ENCODE measurements at places on chromosomes 6 and 20.

DNA sequence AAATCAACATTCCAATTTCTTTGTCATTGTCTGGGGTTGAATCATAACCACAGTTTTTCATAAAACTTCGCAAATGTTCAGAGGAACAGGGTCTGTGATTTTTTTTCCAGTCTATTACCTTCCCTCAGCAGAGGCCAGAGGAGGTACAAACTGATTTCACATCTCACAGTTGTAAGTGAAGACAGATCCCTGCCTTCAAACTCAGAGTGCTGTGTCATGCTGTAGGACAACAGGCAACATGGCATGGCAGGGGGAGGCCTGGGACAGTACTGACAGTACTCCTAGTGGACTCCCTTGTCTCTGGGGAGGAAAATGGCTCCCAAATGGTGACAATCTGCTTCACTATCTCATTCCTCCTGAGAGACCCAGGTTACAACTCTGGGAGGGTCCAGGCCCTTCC, 308.6 kb downstream of the CDC5L start:
- DNase-seq, result no peak

- DNase-seq, result no peak
Observed at GRCh38 chr6:87661016-87661415, 41.0 kb downstream of the AKIRIN2 start.

- no peak for DNase-seq
Observed at GRCh38 chr6:159533568-159533967, 159.5 kb downstream of the SOD2 start.

GRCh38 chr6:117550618-117551242, 51.6 kb downstream of the GOPC start:
- no peak for DNase-seq

DNA sequence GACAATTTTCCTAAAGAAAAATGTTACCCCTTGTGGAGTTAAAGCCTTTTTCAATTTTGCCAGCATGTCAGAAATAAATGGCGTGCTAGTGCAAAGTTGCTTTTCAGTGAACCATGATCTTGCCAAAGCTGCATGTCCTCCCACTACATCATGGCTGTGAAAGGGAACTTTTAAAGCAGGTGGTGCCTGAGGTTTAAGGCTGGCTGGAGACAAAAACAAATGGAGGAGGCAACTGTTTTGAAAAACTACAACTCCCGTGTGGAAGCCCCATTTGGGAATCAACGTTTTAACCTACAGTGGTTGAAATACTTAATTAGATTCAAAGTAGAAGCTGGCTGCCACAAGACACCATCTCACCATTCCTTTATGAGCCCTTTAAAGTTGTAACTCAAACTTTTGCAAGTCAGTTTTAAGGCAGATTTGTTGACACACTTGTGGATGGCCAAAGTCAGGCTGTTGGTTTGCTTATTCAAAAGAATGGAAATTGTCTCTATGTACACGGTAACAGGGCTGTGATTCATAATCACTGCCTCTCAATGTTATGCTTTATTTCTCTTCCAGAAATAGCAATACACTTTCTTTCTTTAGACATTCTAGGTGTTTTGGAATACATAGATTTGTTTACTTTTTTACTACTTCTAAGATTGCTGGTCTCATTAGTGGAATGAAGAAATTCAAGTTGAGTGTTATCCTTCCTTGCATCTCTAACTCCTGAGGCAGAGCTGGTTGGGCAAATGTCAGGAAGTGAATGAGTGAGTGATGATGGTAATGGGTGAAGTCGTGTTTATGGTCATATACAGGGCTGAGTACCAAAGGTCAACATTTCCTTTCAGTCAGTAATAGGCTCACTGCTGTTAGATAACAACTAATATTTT, 196.4 kb upstream of the GMDS start:
- DNase-seq, result no peak

GRCh38 chr20:62505337-62506045, 29.7 kb upstream of the GATA5 start:
- no peak for DNase-seq

DNA sequence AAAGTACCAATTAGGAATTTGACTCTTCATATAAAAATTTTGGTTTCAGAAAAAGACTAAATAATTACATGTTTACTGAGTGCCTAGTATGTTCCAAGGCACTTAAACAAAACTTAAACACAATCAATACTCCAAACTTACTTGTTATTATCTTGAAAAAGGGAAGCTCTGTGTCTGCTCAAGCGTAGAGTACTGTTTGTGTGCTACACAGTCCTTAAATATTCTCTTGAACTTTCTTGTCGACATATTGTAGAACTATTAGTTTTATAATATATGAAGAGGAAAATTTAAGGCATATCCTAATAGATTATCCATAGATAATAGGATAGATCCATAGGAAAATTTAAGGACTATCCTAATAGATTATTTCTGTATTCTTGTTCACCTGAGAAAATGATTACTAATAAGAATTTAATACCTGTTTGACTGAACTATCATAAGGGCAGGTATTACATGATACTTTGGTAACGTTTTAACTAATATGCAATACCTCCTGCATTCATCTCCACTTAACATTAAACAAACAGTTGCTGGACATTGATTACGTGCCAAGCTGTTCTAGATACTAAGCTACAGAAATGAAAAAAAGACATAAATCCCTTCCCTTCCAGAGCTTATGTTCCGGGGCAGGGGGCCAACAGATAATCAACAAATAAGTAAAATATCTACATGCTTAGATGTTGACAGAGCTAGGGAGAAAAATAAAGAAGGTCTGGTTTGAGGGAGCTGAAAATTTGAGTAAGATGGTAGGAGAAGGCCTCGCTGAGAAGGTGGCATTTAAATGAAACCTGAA, 115.2 kb upstream of the BCLAF1 start:
- DNase-seq, result no peak

DNA sequence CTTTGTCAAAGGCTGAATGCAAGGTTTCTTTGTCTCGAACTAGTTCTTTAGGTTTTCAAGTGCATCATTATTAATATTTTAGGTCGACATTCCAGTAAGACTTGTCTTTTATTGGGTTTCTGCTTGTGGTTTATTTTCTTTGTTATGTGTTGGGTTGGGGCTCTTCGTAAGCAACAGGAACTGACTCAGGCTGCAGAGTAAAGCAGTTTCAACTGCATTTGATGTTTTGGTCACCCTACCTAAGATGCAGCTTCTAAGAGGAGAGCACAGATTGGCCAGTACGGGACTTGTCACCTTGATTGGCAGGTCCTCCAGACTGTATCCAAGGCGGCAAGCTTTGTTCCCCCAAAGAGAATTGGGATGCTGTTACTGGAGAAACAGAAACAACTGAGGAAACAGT, 149.5 kb upstream of the SULF2 start:
- no peak for DNase-seq

DNA sequence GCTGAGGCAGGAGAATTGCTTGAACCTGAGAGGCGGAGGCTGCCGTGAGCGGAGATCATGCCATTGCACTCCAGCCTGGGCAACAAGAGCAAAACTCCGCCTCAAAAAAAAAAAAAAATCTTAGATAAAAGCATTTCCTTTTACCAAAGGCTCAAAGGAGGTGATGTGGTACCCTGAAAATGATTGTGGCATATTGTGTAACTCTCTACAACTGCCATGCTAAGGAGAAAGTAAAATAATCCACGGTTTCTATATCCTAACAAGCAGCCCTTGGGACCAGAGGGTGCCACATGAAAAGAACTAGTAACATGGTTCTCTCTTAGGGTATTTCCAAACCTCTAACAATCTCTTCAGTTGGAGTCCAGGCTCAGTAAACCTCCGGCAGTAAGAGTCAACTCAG, 38.8 kb upstream of the SLA2 start:
- no peak for DNase-seq

DNA sequence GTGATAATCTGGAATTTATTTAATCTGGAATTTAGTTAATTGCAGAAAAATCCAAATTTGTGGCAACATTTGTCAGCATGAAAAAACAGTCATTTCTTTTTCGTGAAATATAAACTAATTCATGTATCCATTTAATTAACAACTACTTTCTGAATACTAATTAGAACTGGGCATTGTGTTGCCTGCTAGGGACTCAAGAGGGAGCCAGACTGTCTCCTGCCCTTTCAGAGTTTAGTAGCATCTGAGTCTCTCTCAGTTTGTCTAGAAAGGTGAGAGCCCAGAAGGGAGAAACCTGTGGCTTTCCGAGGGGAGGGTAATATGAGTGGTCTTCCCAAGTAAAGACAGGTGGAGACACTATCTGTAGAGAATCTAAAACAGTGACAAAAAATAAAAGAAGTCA, 210.9 kb upstream of the HDDC2 start:
- no peak for DNase-seq

DNA sequence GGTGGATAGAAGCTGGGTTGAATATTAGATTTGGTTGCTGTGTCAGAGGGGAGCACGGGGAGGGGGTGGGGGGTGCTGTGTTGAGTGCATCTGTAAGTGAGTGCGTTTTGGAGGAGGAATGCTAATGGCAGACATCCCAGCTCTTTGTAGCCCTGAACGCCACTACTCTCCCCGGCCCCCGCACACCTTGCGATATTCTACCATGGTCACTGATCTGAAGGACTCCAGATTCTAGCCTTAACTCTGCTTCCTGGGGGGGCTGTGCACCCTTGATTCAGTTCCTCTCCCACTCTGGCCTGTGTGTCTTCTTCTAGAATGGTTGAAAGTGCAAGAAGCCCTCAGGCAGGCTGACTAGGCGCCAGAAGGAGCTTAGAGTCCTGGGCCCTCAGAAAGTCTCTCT, 7.1 kb downstream of the GLP1R start:
- no peak for DNase-seq

DNA sequence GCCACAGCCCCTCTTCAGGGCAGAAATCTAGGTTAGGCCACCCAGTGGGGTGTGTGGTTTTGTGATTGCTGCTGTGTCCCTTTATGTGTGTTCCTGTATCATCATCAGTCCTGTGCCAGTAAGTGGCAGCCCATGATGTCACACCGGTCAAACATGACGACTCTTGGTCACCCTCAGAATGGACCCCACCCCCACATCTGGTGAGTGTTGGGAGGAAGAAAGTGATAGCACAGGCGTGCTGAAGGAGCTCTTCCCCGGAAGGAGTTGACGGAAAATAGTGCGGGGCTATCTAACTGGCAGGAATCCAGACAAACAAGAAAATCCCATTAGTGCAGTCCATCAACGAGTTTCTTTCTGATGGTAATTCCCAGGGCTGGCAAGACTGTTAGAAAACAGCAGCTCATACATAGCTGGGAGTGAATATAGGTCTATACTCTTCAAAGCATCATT, 33.4 kb upstream of the IL17A start:
- no peak for DNase-seq

DNA sequence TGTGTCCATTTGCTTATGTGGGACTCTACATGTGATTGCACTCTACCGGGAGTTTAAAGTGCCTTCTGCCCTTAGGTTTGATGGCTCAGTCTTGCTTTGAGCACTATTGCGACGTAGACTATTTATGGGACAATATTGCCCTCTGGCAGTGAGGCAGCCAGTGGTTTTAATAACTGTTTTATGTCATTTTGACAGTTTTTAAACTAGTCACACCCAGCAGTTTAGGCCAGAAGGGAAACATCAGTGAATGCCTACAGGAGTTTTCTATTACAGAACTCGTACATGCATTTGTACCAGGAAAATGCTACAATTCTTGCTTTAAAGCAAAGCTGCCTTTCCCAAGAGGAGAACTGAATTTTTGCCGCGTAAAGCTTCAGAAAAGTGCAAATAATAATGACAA, 813.7 kb downstream of the KIF16B start:
- no peak for DNase-seq

GRCh38 chr6:123448306-123448884, 188.4 kb downstream of the TRDN start:
- DNase-seq, result no peak

- DNase-seq, result no peak
Observed at GRCh38 chr6:101070044-101070608, 189.0 kb upstream of the ASCC3 start.

DNA sequence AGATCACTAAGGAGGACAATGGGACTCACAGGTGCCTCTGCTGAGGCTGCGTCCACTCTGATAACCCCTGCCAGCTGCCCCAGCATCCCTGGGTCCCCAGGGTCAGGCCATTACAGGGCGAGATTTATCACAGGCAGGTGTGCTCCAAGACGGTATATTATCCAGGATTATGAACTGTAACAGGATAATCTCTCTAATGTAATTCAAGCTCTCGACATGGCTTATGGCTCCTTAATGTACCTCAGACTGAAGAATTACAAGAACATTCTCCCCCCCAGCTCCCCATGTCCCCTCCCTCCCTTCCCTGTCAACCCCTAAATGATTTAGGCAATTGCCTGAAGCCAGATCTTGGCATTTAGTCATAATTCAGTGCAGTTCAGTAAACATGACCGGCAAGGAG, 86.8 kb downstream of the NCR2 start:
- DNase-seq, result no peak

GRCh38 chr6:118494091-118494490, 54.0 kb upstream of the PLN start:
- no peak for DNase-seq

DNA sequence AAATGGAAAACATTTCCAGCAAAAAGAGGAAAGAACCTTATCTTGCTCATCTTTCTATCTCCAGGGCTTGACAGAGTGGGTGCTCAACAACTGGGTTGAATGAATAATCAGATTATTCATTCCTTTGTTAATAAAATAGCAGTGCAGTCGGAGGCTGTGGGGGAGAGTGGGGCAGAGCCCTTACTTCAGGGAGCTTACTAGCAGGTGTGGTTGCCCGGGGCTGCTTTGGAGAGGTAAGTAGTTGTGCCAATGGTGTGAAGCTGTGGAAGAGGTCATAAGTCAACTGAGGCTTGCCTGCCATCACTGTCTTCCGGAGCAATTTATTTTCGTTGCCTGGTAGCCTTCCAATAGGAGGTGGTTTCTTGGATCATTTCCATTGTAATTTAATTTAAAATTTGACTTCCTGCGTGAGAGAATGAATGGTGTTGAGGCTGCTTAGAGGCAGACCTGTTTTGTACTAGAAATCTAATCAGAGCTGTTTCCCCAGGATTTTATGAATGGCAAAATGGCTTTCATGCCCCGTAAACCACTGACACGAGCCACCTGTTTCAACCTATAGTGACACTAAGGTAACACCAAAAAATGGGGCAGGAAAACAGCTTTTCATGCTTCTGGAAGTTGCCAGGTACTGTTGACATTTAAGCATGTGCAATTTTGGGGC, 51.4 kb downstream of the ZDHHC14 start:
- no peak for DNase-seq

DNA sequence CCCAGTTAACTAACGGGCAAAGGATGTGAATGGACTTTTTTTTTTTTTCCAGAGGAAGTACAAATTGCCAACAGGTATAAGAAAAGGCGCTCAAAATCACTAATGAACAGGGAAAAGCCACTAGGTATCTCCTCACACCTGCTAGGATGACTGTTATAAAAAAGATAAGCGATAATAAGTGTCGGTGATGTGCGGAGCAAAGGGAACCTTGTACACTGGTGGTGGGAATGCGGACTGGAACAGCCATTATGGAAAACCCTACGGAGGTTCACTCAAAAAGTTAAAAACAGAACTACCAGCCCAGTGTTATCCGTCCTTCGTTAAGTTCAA, 787 bp upstream of the RAB32 start:
- DNase-seq, result no peak

DNA sequence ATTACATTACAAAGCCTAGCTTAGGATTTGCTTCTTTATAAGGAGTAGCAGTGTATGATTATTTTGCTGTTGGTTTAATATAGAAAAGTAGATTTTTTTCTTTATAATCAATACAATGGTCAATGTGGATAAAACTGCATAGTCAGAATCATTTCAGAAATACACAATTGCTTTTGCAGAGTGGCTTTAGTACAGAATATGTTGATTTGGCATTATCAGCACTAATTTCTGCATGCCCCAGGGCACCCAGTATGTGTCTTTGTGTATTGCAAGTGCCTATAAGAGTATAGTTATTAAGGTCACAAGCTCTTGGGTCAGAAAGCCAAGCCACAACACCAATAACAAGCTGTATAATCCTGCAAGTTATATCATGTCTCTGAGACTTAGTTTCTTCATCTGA, 258.4 kb downstream of the PLCB1 start:
- no peak for DNase-seq
